ENCODE measurements at places on chromosomes 5 and 9.

- peak; percentile 61 for DNase-seq
Measured at GRCh38 chr9:96566498-96567202, 53.0 kb downstream of the CDC14B start.

DNA sequence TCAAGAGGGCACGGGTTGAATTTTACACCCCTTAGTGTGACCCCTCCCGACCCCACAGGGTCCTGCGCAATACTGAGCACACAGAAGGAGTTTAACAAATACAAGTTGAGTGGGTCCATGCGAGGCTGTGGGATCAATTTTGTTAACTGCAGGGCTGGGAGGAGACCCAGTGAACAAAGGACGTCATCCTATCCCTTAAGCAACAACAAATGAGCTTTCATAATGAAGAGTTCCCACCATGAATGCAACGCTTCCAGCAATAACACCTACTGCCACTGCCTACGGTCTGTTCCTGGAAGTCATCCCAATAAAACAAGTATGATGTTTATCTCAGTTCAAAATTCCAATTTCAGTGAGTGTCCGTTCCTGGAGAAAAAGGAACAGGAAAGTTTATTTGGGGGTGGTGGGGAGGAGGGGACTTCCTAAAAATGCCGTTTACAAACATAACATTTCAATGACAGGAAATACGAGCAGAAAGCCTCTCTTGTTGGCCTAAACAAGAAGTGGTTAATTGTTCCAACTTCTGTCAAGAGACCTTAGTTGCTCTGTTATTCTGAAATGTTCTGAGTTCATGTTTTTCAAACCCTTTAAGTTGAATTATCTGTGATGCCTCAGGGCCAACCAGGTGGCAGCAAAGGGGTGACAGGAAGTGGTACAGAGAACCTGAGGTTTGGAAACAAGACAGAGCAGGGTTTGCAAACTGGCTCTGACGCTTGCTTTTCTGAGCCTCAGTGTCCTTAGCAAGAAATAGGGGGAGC is 65.8 kb upstream of the PLPP6 start:
- DNase-seq, result peak; percentile 22

DNA sequence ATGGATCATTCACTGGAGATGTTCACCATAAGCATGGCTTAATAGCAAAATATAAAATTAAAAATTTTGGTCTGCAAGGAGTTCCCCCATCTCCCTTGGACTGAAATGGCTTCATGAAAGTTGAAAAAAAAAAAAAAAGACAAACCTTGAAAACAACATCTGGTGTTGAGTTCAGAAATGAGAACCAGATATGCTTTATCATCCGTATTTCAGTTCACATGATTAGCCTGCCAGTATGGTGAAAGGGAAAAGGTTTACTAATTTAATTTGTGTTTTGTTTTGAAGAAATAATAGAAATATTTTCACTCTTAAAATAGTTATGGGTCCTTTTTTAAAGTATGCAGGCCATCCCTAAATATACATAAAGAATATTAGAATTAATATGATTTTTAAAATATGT is 67.8 kb downstream of the TMEM167A start:
- DNase-seq, result no peak

DNA sequence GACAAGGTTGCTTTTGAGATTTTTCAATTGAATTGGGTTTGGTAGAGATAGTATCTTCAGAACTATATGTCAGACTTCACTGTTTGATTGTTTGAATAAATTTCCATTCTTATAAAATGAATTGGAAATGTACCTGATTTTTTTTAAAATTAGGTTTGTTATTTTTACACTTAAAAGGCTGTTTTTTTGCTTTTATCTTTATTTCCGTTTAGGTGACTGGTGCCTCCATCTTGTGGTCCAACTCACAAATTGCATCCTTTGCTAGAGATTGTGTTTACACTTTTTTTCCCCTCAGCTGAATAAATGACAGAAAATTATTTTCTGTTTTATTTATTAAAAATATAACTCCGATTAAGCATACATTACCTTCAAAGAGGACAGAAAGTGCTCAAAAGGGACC is 15.6 kb downstream of the NDUFAF2 start:
- peak; percentile 7 for DNase-seq

DNA sequence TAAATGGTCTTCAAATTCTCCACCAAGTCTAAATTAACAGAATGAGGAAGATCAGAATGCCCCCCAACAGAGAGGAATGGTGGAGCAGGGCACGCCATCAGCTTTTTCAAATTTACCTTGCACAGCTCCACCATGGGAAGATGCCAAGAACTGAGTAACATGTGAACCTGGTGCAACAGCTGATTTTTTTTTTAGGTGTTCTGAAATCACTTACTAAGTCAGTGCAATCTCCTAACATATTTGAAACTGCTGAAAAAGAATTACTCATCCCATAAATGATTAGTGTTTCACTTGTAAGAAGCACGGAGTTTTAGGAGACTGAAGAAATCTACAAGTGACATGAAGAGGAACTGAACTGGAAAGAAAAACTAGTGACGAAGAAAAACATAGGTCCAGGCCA is 5.1 kb downstream of the TMEM245 start:
- no peak for DNase-seq

DNA sequence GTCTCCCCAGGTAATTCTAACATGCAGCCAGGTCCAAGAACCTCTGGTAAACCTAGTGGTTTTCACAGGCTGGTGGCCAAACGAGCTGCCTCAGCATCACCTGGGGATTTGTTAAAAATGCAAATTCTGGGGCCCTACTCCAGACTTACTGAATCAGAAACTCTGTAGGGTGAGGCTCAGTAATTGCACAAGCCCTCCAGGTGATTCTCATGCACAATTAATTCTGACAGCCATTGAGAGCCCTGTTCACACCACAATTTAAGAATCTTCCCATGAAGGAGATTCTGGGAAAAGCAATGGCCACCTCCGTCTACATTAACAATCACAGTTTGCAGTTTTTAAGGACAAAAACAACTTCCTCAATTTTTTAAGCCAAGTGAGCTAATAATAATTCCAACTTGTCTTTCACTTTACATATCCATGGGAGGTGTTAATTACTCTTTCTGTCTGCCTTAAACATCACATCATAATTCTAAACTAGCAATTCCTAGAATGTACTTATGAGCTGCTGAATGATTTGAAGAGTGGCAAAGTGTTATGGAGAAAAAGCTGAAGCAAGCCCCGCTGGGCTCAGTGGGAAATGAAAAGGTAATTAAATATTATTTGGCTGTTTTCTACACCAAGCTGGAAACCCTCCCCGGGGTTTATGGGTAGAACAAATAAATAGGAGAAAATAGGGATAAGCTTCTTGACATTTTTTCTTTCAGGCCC is 70.0 kb downstream of the GLDC start:
- DNase-seq, result no peak

- DNase-seq, result no peak
Measured at GRCh38 chr9:18487611-18488010, 13.7 kb downstream of the ADAMTSL1 start.

- no peak for DNase-seq
Measured at GRCh38 chr9:87187656-87188055, 240.3 kb upstream of the GAS1 start.

GRCh38 chr5:75325242-75325641 is 11.8 kb upstream of the HMGCR start:
- DNase-seq, result no peak

- no peak for DNase-seq
Measured at GRCh38 chr9:128703616-128704355, 1.5 kb downstream of the PKN3 start.

DNA sequence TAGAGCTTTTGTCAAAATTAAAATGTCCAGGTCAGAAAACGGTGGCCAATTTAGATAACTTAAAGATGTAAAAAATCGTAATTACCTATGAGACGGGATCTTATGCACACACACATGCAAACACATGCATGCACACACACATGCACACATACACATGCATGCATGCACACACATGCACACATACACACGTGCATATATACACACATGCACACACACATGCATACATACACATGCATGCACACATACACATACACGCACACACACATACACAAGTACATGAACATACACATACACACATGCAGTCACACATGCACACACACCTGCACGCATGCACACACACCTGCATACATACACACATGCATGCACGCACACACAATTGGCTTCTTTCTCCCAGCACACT is 362.0 kb downstream of the IRX1 start:
- no peak for DNase-seq

- no peak for DNase-seq
Measured at GRCh38 chr5:75322066-75322465, 15.0 kb upstream of the HMGCR start.

GRCh38 chr5:124200381-124200780 is 546.1 kb downstream of the ZNF608 start:
- no peak for DNase-seq

- peak; percentile 59 for DNase-seq
Measured at GRCh38 chr9:36407122-36407723, 7.2 kb upstream of the RNF38 start.

GRCh38 chr5:134088994-134089560 is 25.4 kb upstream of the TCF7 start:
- no peak for DNase-seq

DNA sequence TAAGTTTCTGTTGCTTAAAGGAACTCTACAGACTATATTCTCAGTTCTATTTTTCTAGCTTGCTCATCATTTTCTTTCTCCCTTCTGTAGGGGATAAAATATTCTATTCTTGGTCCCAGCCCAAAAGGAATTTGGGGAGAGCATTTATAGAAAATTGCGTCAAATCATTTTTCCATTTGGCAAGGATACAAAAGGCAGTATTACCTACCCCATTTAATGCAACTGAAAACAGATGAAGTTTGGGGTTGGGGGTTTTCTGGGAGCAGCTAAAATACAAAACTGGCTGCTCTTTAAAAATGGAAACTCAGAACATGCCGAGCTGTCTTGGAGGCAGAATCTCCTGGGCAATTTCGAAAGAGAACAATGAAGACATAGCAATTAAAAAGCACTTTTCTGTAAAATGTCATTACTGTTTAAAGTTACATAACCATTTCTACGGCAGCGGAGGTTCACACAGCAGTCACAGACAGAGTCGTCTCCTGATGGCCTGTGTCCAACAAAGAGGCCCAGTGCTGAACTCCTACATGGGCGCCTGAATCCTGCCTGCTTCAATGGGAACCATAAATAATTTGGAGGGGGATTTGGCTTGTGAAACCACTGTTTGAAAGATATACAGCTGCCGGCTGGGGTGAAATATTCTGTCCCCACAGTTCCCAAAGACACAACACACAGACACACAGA is 152.4 kb downstream of the BRINP1 start:
- no peak for DNase-seq

- no peak for DNase-seq
Measured at GRCh38 chr5:36644727-36645126, 38.3 kb downstream of the SLC1A3 start.

DNA sequence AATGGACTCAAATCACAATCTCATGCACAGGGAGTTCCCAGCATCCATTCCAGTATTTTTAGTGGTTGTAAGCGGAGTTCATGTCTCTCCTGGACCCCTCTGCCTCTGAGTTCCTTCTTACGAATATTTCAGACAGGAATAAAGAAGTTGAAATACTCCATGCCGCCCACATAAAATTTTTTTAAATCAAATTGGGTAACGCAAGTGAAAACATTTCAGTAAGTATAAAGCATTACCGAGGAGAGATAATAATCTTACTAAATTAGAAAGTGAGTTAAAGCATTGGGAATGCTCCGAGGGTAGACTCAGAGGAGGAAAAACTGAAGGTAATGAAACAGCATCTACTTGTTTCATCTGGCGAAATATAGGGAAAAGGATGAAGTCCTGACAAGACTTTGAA is 317.6 kb downstream of the ARRDC3 start:
- DNase-seq, result peak; percentile 51

- DNase-seq, result peak; percentile 32
Measured at GRCh38 chr5:10423022-10423421, 18.7 kb upstream of the ROPN1L start.

GRCh38 chr9:138099803-138100598 is 222.4 kb downstream of the CACNA1B start:
- no peak for DNase-seq

GRCh38 chr5:57845025-57845424 is 362.4 kb upstream of the ACTBL2 start:
- DNase-seq, result no peak

GRCh38 chr5:122458278-122458872 is 146.3 kb downstream of the SNCAIP start:
- DNase-seq, result peak; percentile 14

GRCh38 chr5:43137326-43137725 is 16.6 kb downstream of the ZNF131 start:
- no peak for DNase-seq

GRCh38 chr5:73625372-73625943 is 538 bp upstream of the ARHGEF28 start:
- DNase-seq, result no peak

- DNase-seq, result no peak
Measured at GRCh38 chr5:139699351-139699750, 51.2 kb downstream of the CXXC5 start.

GRCh38 chr9:133914442-133915342 is 77.4 kb downstream of the VAV2 start:
- DNase-seq, result no peak

GRCh38 chr5:124040799-124041198 is 528.8 kb downstream of the CSNK1G3 start:
- DNase-seq, result no peak

GRCh38 chr9:20804489-20805250 is 120.6 kb downstream of the FOCAD start:
- peak; percentile 11 for DNase-seq

GRCh38 chr9:125663127-125663526 is 43.9 kb downstream of the MAPKAP1 start:
- peak; percentile 49 for DNase-seq

DNA sequence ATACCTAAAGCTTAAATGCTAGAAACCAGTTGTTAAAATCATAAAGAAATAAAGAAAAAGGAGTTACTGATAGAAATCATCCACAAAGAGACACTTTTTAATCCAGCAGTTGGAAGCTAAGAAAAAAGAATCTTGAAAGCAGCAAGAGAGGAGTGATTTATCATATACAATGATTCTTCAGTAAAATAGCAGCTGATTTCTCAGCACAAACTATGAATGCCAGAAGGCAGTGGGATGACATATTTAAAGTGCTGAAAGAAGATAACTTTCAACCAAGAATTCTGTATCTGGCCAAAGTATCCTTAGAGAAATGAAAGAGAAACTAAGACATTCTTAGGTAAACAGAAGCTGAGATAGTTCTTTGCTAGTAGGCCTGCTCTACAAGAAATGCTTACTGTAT is 366.0 kb downstream of the HTR1A start:
- no peak for DNase-seq

GRCh38 chr5:75656311-75657003 is 45.2 kb downstream of the ANKDD1B start:
- DNase-seq, result no peak

DNA sequence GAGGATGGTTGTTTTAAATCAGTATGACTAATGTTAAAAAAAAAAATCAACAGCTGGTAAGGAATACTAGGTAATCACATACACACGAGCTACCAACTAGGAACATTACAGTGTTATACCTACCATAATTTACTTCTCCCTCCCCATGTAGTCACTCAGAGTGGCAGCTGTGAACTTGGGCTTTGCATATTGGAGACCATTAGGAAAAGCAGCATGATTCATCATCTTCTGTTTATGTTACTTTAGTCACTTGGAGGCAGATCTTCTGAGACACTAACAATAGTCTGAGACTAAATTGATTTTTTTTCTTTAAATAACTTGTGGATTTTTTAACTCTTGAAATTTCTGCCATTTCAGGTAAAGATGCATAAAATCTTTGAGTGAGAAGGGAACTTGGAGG is 141.5 kb upstream of the NR4A3 start:
- DNase-seq, result no peak

GRCh38 chr9:107681988-107682387 is 192.4 kb upstream of the KLF4 start:
- DNase-seq, result no peak

- peak; percentile 47 for DNase-seq
Measured at GRCh38 chr9:121353241-121354061, 16.6 kb downstream of the STOM start.

- peak; percentile 46 for DNase-seq
Measured at GRCh38 chr5:54249210-54250028, 61.0 kb downstream of the ARL15 start.

All from inflammatory macrophage (primary cell).